ENCODE measurements at places on chromosomes 7 and 10.

- no peak for DNase-seq
Measured at GRCh38 chr10:125343118-125343925, 183.0 kb upstream of the CTBP2 start.

DNA sequence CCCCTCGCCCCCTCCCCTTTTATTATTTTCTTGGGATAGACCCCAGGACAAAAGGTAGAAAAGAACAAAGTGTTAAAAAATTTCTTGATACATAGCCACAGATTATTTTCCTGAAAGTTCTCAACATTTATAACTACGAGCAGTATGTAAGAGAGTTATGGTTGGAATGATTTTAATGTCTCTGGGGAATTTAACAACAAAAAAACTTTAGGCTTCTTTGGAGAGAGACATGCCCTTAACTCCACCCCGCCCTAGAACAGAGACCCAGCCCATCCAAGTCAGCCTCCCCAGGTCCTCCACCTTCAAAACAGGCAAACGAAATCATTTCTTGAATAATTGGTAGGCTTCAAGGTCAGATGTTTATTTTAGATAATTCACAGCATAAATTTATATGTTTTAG, 97.1 kb downstream of the TCF7L2 start:
- no peak for DNase-seq

GRCh38 chr10:89609833-89610346, 35.2 kb downstream of the PANK1 start:
- DNase-seq: no peak

- no peak for DNase-seq
Measured at GRCh38 chr10:80485076-80485945, 31.2 kb downstream of the TSPAN14 start.

DNA sequence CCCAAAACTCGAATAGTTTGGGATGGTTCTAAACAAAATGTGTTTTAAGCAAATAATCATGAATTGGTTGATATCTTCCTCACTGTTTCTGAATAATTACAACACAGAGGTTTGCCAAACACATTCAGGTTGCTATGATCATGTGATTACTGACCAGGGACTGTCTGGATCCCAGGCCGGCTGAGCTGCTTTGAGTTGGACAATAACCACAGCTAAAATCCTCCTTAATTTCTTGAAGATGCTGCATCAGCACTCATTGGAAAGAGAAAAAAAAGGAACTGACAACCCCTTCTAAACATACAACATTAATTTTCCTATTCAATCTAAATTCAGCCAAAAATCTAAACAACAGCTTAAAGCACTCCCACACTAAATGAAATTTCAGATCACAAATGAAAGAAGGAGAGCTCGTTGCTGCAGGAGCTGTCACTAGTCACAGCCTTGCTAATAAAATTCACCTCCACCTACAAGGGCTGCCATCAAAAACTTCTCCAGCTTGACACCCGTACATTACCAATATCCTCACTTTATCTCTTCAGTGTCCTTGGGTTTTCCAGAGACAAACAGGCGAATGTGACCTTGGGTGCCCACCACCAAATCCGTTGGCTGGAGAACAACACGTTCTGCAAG, 560.2 kb downstream of the KCNMA1 start:
- DNase-seq: no peak

DNA sequence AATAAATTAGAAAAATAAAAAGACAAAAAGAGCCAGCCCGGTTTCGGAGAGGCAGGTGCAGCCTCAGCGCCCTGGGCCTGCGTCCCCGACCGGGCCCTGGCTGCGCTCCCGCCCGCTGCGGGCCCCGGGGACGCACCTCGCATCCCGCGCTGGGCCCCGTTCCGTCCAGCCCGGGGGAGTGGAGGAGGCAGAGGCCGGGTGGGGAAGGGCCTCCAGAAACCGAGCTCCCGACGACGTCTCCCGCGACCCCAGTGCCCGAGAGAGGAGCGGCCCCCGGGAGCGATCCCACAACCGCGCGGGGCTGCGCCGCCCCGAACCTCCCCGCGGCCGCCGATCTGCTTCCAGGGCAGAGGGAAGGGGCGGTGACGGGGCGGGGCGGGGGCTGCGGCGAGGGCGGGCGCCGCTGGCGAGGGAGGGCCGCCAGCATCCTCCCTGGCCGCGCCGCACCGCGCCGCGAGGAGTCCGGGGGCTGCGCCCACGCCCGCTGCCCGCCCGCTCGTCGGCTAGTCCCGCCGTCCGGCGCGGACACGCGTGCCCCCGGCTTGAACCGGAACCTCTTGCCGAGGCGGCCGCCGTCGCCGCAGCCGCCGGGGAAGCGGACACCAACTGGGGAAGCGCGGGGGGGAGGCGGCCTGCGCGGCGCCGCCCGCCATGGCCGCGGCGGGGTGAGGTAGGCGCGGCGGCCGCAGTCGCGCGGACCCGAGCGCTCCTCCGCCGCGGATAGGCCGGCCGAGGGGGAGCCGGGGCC, at the start of gene CCNY:
Gene CCNY, plus strand, starts transcription at position 426 of the 748 bp plus-strand sequence. CDS start 545 bp downstream, outside the sequence.
- DNase-seq: peak; percentile 81

DNA sequence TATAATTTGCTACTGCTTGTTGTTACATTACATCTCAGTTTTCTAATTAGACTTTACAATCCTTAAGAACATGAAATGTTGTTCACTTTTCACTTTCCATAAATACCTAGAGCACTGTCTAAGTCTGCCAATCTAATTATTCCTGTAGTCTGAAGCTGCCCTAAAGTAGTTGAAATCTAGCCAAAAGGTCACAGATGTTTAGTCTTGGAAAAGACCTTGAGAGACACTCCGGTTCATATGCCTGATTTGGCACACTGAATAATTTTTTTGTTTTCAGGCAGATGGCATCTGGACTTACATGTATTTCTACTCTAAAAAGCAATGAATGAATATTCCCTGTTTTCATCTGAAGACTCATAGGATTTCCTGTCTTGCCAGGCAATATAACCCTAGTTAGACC, 359.1 kb downstream of the ANKRD7 start:
- no peak for DNase-seq

DNA sequence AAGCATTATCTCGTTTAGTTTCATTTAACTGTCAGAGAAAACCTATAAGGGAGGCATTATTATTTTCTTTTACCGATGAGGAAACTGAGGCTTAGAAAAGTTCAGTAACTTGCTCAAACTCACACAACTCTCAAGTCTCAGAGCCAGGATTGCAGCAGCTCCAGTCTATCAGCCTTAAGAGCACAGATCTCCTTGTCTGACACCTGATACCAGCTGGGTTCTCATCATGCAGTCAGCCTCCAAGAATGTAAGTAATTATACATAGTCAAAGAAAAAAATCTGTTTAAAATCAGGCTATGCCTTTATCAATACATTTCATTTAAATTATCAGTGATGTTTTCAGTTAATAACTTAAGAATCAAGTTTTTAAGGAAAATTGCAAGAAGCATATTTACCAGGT, 236.6 kb upstream of the TCF7L2 start:
- no peak for DNase-seq

GRCh38 chr10:84329986-84330651, 1.7 kb downstream of the CCSER2 start:
- DNase-seq: no peak

- DNase-seq: no peak
Measured at GRCh38 chr7:29864656-29865055, 58.3 kb downstream of the WIPF3 start.

DNA sequence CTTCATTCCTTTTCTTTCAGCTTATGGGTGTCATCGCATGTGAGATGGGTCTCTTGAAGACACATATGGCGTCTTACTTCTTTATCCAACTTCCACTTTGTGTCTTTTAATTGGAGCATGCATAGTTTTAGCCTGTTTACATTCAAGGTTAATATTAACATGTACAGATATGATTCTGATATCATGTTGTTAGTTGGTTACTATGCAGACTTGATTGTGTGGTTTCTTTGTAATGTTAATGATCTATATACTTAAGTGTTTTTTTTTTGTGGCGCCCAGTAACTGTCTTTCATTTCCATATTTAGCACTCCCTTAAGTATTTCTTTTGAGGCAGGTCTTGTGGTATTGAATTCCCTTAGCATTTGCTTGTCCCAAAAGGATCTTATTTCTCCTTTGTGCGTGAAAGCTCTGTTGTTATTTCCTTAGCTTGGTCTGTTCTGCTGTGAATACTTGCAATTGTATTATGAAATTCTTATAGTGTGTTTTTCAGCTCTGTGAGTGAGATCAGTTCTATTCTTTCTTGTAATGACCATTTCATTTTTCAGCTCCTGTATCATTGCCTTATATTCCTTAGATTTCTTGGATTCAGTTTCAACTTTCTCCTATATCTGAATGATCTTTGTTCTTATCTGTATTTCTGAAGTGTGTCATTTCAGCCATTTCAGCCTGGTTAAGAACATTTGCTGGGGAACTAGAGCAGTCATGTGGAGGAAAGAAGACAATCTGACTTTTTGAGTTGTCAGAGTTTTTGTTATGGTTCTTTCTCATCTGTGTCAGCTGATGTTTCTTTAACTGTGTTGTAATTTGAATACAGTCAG, 88.4 kb downstream of the ABCA13 start:
- DNase-seq: no peak

DNA sequence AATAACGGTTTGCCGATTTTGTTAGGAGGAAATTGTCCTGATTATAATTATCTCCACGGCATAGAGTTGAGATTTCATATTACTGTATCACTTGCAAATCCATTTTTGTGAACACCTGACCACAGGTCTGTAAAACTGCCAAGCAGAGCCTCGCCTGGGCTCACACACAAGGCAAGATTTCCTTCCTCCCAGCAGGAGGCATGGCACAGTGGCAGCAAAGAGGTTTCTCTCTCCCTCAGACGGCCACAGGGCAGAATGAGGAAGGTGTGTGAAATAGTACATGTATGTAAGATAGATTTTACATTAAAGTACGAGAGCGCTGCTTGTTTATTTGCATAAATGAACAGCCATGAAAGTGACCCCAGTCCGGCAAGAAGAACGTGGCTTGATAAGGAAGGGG, 130.1 kb downstream of the CELF2 start:
- no peak for DNase-seq

- no peak for DNase-seq
Measured at GRCh38 chr10:66591865-66592264, 334.0 kb upstream of the LRRTM3 start.

DNA sequence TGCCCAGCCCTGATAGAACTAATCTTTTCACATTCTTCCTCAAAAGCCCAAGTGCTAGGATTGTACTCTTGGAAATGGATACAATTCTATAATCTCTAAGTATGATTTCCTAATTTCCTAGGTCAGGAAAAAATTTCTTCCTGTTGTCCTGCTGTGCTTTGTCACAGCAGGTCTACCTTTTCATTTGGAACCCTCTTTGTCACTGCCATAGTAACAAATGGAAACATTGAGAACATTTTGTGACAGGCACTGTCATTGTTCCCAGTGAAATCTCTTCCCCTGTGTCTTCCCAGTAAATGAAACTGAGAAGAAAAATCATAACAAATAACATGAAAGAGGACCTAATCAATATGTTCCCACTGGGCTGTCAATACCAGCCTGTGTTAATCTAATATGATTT, 150.9 kb upstream of the KAT6B start:
- DNase-seq: no peak

- DNase-seq: no peak
Measured at GRCh38 chr10:14334771-14335170, 4.0 kb upstream of the FRMD4A start.

- DNase-seq: no peak
Measured at GRCh38 chr7:149872419-149873073, 1.2 kb upstream of the ATP6V0E2 start.

DNA sequence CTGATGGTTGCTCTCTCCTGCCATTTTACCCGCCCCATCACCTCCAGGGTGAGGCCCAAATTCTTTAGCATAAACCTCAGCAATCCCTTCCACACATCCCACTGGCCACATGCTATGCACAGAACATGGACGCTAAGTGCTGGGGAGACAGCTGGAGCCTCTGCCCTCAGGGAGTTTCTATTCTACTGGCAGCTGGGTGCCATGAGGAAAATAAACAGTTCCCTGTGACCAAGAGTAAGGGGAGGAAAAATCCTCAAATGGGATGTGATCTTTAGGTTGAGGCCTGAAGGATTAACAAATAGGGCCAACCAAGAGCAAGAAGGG, 1.2 kb downstream of the PARP12 start:
- no peak for DNase-seq

DNA sequence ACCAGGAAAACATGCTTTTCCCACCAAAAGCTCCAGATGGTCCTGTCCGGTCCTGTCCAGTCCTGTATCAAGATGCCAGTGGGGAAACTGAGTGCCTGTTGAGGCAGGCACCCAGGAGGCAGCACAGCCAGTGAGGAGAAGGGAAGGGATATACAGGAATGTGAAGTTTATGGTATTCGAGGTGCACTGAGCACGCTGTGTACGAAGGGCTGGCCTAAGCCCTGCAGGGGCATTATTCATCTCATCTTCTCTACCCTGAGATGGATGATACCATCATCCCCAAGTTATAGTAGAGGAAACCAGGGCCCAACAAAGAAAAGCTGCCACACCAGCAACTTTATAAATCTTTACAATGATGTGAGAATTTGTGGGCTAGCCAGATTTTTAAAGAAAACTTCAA, 23.4 kb upstream of the FXYD4 start:
- no peak for DNase-seq

- no peak for DNase-seq
Measured at GRCh38 chr10:23912884-23913404, 296.0 kb upstream of the KIAA1217 start.

GRCh38 chr10:96691761-96692160, 28.6 kb downstream of the PIK3AP1 start:
- DNase-seq: no peak

- DNase-seq: no peak
Measured at GRCh38 chr10:123807444-123808035, 84.1 kb downstream of the CPXM2 start.

- peak; percentile 27 for DNase-seq
Measured at GRCh38 chr10:9302140-9302746, 1247.8 kb downstream of the GATA3 start.

DNA sequence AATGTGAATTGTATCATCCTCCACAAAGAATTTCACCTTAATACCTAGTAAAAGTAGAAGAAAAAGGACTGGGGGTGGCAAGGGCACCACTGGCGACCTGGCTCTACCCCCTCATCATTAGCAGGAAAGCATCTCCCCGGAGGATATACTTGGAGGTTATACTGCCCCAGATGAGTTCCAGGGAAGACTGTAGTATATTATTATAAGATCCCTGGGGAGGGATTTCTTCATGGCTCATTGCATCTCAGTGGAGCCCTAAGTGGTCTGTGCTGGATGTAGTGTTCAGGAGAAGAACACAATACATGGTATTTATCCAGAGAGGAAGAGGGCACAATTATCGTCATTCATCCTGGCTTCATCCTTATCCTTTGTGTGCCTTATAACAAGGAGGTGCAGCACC, 14.2 kb upstream of the DYNC1I1 start:
- no peak for DNase-seq

DNA sequence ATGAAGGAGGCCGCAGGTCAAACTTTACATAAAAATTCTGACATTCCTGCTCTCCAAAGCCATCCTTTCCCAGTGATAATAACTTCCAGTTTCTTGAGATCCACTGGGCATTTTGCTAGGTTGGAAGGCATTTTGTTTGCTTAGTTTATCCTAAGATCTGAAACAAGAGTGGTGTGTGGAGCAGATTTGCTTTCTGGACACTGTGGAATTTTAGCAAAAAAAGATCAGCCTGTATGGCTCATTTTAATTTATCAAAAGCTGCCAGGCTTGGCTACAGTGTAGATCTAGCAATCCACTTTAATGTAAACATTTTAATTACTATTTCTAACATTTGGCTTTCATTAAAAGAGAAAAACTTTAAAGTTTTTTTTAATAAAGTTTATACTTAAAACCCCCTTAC, 124.8 kb downstream of the SAMD9 start:
- no peak for DNase-seq

- DNase-seq: no peak
Measured at GRCh38 chr10:102280397-102281101, 35.2 kb downstream of the GBF1 start.

- DNase-seq: no peak
Measured at GRCh38 chr7:28151965-28152364, 28.6 kb downstream of the JAZF1 start.
